ENCODE measurements at places on chromosomes 4 and X.

GRCh38 chr4:184344899-184345572 lies 127.4 kb upstream of the ENPP6 start:
- peak; percentile 35 for DNase-seq

- no peak for DNase-seq
Observed at GRCh38 chr4:121799208-121799823, 1.8 kb upstream of the EXOSC9 start.

DNA sequence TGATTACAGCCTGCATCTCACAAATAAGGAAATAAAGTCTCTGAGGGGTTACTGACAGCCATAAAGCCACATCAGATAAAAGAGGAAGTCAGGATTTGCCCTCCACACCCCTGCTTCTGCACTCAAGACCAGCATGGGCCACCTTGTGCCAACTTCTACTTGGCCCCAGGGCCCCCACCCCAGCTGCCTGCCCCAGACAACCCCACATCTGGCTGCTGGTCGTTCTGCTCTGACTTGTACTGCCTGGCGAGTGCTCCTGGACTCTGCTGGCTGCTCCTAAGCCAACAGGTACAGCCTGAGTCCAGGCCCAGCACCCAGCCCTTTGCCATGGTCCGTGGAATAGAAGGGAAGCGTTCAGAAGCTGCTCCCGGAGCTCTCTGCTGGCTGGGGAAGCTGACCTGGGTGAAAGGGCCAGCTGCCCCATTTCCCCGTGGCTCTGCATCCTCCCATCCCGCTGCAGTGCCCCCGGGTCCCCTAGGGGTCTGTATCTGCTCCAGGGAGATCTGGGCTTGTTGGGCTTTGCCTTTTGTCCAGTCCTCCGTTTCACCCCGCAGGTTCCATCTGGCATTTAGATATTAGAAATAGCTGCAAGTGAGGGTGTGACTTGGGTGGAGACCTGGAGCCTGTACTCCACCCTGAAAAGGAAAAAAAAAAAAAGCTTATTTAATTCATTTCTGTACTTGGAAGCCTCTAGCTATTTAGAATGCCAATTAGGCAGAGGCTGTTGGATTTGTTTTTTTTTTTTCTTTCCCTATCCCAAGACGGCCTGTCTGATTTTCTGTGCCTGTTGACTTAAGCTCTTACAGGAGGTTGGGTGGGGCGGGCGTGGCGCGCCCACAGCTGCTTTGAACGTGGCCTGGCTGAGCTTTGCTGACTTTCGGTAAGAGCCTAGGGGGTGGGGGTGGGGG lies 194.7 kb downstream of the PTTG2 start:
- DNase-seq = no peak

DNA sequence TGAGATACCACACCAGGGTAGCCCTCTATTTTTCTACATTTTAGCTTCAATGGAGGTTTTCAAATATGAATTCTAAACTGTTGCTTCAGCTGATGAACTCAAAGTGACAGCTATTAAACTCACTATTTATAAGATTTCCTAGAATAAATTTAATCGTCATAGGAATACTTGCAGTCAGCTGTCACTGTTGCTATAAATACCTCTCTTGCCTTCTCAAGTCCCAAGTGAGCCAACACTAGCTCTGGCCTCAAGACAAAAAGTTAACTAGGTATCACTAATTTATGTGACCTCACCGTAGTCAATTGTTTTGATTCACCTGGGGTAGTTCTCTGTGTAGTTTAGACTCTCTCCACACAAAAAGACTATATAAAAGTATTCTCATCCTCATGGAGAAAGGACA lies 34.3 kb upstream of the PROM1 start:
- DNase-seq = no peak

GRCh38 chrX:102155806-102156179 lies at the start of gene BEX5:
BEX5 (minus strand) TSS chrX:102155977; CDS start chrX:102154265, 1,712 bp downstream.
- peak; percentile 38 for DNase-seq

- DNase-seq = no peak
Observed at GRCh38 chrX:12981880-12982279, 7.0 kb downstream of the TMSB4X start.

DNA sequence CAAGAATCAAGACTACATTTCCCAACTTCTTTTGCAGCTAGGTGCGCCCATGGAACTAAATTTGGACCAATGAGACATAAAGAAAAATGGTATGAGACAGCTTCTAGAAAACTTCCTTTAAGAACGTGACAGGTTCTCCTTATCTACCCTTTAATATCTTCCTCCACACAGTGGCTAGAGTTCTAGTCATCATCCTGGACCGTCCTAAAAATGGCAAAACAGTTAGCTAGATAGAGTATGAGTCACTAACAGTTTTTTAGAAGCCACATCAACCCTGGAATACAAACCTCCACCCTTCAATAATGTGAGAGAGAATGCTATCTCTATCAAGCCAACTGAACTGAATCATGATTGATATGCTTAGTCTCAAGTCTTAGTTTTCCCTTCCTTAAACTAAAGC lies 267.9 kb upstream of the SLC7A11 start:
- DNase-seq = no peak

GRCh38 chr4:185656467-185656931 lies 121.2 kb upstream of the PDLIM3 start:
- no peak for DNase-seq

GRCh38 chrX:112841114-112841819 lies 636 bp upstream of the AMOT start:
- DNase-seq = peak; percentile 73

- DNase-seq = no peak
Observed at GRCh38 chrX:37672563-37672962, 13.0 kb upstream of the XK start.

GRCh38 chrX:155086202-155086840 lies 15.0 kb downstream of the BRCC3 start:
- DNase-seq = peak; percentile 63

GRCh38 chr4:86544310-86544966 lies 49.7 kb upstream of the PTPN13 start:
- no peak for DNase-seq

DNA sequence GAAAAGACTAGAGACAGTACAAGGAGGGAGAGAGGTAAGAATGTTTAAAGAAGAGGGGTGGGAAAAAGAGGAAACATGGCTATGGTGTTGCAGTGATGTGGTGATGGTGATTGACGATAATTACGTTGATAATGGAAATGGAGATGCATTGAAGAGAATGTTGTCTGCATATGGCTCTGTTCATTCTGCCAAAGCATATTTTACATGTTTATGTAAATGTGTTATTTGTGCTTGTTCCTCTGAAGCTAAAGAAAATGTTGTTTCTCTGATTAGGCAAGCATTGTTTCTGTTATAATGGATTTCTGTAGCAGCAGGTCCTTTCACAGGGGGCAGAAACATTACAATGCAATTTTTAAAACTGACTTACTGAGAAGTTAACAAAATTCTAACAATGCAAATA lies 958.8 kb downstream of the CCSER1 start:
- DNase-seq = no peak

GRCh38 chr4:173018446-173018845 lies 150.2 kb upstream of the GALNT7 start:
- DNase-seq = no peak

DNA sequence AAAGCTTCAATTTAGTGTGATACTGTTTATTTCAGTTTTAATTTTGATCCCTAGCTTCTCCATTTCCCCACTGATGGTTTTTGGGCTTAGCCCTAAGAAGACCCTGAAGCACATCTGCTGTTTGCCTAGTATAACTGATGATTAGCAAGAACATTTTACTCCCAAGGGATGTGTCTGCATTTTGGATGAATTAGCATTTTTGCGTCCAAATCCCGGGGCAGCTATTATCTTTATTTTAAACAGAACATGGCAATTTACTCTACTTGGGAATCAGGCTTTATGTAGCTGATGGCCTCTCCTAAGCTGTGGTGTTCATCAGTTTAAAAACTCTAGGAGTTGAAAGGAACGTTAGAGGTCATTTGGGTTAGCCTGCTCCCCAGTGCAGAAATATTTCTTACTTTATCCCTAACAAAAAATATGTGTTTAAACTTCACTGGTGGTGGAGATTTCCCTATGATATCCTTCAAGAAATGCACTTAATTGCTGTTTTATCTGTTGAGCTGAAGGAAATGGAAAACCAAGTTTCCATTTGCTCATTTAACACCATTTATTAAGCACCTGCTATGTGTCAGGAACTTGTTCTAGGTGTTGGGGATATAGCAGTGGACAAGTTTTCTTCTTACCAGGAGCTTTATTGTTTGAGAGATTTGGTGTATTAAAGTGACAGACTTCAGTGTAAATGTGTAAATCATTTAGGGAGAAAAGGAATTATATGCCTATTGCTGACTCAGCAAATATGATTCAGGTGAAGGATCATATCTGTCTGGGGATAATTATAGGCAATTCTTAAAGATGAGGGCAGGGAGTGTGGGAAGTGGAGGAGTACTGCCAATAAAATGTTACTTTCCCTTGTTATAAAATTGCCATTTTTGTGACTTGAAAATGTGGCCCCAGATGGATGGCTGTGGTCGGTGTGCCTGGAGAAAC lies 3.4 kb downstream of the SEPTIN11 start:
- no peak for DNase-seq

- no peak for DNase-seq
Observed at GRCh38 chr4:8108991-8109390, 49.6 kb downstream of the ABLIM2 start.

Data from stimulated activated CD8-positive, alpha-beta memory T cell treated with anti-CD3 and anti-CD28 coated beads, Interleukin-4, amount 100 ng/mL, for 48 hours (primary cell).